ENCODE measurements at places on chromosomes 5 and 9.

GRCh38 chr9:96719921-96720320 is 58.0 kb downstream of the ZNF510 start:
- DNase-seq: no peak

- no peak for DNase-seq
Measured at GRCh38 chr5:153970496-153970895, 68.2 kb downstream of the FAM114A2 start.

DNA sequence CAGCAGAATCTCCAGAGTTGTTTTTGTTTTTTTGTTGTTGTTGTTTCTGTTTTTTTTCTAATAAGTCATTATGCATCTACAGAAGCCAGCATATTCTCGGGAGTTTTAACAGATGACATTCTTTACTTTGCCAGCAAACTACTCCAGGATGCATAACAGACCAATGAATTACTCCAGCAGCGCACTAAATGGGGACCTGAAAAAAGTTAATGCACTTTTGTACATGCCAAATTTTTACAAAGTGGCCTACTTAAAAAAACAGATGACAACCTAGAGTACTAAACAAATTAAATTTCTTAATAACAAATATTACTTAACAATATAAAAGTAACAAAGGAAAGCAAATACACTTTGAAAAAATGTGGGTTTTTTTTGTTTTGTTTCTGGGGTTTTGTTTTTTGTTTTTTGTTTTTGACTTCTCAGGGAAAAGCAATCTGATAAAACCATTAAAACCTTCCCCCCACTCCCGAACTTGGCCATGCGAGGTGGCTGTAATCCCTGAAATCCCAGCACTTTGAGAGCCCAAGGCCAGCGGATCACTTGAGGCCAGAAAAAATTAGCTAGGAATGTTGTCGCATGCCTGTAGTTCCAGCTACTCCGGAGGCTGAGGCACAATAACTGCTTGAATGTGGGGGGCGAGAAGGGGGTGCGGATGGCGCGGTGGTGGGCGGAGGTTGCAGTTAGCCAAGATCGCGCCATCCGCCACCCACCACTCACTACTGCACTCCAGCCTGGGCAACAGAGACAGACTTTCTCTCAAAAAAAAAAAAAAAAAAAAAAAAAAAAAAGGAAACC is 352.4 kb downstream of the CETN3 start:
- DNase-seq: no peak

- DNase-seq: no peak
Measured at GRCh38 chr9:77987880-77988525, 43.6 kb downstream of the GNAQ start.

DNA sequence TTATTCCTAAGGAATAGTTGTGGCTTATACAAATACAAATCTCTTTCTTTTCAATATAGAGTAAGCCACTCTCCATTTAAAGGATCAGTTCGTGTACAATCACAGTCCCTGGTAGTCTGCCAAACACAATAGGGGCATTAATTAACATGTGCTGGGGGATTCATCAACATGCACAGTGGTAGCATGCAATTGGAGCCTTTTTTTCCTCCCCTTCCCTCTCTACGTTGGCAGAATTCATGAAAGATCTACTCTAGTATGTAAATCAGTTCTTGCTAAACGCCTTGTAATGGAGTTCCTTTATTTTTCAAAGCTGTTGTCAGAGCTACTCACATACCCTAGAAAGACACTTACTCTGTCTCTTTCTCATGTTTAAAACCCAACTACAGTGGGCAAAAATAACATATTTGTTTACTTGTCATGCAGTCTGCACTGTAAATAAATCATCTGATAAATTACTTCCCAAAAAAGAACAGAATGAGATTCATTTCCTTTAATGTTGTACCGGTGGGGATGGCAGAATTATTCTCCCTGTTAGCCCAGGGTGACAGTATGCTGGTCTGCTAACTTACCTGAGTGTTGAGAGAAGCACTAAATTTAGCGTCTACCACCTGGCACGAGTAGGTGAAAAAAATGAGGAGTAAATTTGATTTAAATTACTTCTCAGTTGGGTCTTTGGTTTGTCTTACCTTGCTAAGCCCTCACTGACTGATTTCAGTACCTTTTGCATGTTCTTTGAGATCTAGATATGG is 341.5 kb upstream of the CCNH start:
- DNase-seq: no peak

DNA sequence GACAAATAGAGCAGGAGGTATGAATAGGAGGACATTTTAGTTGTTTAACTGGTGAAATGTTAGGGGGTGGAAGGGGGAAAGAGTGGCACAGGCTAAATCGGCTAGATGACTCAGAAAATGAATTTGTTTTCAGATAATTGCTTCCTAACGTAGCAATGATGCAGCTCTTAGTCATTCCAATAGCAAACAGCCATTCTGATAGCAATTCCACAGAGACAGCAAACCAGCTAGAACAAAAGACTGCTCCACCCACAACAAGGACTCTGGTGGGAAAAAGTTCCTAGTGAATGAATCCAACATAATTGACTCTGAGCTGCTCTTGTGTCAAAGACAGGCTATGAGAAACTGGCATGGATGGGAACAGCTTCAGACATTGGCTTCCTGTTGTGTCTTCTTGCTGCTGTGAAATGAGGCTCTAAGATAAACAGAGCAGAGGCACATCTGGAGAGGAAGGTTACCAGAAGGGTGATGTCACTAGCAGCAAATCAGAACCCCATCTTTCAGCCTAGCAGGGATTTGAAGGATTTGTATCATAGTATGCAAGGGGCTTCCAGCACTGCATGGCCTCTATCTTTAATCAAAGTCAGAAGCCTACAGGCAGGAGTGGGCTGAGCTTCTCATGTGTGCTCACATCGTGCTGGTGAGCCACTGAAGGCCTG is 28.1 kb upstream of the F2RL1 start:
- DNase-seq: no peak

GRCh38 chr9:111940697-111941096 is 44.1 kb downstream of the UGCG start:
- DNase-seq: no peak

GRCh38 chr9:99855467-99856176 is 33.9 kb downstream of the NR4A3 start:
- DNase-seq: no peak

- no peak for DNase-seq
Measured at GRCh38 chr5:127849408-127849807, 146.2 kb downstream of the CCDC192 start.

DNA sequence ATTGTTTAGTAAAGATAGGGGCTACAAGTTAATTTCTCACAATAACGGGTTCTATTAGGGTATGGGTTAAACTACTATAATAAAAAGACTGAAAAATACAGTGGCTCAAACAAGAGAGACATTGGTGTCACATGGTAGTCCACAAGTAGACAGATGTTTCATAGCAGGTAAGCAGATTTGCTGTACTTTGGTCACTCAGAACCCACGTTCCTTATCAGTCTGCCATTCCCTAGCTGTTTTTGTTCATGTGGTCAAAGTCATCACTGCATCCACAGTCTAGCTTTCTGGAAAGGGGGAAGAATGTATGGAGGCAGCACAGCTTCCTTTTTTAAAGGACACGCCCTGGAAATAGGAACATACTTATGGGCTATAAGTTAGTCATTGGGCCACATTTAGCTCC is 73.0 kb downstream of the SLC12A2 start:
- no peak for DNase-seq

- no peak for DNase-seq
Measured at GRCh38 chr9:98971168-98971914, 27.6 kb downstream of the COL15A1 start.

GRCh38 chr5:141150993-141151325 is 1.1 kb downstream of the PCDHB6 start:
- DNase-seq: no peak

GRCh38 chr9:95653246-95653645 is 136.5 kb upstream of the PTCH1 start:
- DNase-seq: no peak

Measured in lower lobe of right lung (tissue), 2 donors.